ENCODE measurements at places on chromosomes 12 and 14.
A peak's percentile ranks its signal among the peaks of the same experiment; 100 is the strongest.

- DNase-seq, result peak; percentile 96
Observed at GRCh38 chr14:94598816-94599655, 13.2 kb upstream of the SERPINA3 start.

GRCh38 chr12:106195621-106196027, 52.2 kb downstream of the CKAP4 start:
- DNase-seq, result no peak

DNA sequence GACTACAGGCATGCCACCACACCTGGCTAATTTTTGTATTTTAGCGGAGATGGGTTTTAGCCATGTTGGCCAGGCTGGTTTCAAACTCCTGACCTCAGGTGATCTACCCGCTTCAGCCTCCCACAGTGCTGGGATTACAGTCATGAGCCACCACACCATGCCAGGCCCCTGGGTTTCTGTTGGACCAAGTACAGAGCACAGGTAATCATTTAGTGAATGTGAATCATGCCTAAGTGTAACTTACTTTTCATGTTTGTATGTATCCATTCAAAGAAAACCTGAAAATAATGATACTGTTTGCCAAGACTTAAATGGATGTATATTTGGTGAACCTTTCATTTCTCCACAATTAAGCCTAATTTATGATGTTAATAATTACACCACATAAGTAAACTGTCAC, 65.9 kb downstream of the FGD6 start:
- no peak for DNase-seq

GRCh38 chr12:110023059-110023980, 24.1 kb downstream of the ANKRD13A start:
- DNase-seq, result no peak

DNA sequence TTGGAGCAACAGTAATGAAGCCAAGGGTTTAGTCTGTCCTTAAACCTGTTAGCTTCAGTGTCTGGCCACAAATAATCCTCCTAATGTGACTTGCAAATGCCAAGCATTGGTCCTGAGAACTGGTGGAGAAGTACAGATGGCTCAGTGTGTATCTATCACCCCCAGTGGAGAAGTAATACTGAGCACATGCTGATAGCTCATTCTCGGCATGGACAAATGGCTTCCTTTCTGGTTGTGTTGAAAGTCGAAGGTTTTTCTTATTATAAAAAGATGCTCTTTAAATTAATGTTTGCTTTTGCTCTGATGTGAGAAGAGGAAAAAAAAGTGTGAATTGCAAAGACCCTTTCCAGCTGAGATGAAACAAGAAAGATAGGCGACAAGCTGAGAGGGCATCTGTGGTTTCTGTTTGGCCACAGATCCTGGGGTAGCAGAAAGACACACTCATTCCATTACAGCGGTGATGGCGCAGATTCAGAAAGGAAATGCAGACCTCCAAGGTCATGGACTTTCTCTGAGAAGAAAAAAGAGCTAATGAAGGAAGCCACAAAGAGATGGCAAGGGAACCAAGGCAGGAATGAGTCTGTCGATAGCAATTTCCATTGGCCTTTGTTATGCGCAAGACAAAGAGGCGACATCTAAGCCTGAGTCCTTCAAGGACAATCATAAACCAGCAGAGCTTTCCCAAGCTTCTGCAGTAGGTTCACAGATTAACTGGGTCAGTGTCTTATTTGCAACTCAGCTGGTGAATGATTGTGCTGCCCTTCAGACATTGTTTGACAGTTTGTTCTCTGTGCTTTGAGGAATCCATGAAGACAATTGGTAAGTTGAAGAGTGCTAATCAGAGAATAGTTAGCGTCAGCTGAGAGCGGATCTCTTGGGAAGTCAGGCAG, 155.5 kb upstream of the RGS6 start:
- no peak for DNase-seq

DNA sequence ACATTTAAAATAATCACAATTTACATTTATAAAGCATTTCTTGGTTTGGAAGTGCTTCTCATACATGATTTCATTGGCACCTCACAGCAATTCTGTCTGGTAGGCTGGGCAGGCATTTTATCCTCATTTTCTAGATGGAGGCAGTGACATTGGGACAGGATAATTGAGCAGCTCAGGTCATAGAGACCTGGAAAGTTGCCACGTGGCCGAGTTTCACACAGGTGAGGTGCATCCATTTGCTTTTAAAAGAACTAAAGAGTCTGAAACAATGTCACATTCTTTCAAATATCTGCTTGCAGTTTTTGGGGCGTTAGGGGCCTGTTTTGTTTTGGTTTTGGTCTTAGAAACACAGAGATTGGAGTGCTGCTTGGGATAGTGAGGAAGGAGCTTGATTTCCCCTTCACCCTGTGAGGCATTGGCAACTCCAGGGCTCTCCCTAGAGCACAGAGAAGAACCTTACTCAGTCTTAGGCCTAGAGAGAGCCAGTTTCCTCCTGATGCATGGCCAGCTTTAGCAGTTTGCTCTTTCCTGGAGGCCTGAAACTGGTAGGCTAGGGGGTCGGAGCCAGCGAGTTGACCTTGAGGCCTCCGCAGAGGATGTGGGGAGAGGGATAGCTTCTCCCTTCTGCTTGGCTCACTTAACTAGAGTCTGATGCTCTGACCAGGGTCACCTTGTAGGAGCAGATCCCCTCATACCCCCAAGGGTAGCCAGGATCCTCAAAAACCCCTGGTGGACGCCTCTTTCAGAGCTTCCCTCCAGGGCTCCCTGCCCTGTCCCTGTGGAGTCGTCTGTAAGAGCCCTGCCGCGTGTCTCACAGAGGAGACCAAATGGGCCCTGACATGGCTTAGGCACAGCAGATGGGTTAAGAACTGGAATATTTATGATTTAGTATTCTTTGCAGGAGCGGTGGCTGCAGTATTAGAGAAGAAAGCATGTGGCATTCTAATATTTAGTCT, 34.9 kb upstream of the JDP2 start:
- DNase-seq, result no peak

DNA sequence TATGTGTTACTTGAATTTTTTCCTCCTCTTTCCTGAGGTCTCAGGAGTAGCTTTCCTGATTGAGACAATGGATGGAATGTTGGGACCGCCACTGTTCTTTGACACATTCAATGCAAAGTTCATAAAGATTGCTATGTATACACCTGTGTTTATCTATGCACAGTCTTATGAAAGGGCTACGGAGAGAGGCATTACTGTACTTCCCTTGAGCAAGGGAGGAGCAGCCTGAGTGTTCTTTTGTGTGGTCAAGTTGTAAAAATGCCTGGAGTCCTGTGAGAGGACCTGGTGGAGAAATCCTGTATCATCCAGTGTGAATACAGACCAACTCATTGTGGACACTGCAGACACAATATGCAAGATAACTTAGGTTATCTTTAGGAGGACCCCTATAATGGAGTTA, 1.2 kb downstream of the SRGAP1 start:
- no peak for DNase-seq

DNA sequence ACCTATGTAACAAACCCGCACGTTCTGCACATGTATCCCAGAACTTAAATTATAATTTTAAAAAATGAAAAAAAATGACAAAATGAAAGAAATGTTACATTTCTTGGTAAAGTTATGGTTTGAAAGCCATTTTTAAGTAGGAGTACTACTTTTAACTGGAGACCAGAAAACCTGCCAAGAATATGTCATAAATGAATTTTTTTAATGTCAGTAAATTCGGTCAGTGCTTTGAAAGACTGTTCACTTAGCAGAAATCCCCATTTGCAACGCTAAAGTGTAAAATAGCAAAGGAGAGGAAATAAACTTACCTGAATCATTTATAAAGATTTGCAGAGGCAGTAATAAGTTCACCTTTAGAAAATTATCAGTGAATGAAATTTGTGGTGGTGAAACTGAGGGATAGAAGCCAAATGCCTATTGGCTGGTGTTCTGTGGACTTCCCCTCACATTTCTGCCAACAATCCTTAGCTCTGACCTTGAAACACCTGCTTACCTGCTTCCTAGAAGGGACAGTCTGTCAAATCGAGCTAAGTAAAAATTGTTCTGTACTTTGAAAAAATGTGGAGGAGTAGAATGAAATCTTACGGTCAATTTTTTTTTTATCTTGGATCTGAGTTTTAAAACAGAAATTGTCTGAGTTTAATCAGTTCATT, 714.2 kb downstream of the SLC6A15 start:
- DNase-seq, result no peak
